ENCODE measurements at places on chromosomes 12 and 14.
A peak's percentile ranks its signal among the peaks of the same experiment; 100 is the strongest.

DNA sequence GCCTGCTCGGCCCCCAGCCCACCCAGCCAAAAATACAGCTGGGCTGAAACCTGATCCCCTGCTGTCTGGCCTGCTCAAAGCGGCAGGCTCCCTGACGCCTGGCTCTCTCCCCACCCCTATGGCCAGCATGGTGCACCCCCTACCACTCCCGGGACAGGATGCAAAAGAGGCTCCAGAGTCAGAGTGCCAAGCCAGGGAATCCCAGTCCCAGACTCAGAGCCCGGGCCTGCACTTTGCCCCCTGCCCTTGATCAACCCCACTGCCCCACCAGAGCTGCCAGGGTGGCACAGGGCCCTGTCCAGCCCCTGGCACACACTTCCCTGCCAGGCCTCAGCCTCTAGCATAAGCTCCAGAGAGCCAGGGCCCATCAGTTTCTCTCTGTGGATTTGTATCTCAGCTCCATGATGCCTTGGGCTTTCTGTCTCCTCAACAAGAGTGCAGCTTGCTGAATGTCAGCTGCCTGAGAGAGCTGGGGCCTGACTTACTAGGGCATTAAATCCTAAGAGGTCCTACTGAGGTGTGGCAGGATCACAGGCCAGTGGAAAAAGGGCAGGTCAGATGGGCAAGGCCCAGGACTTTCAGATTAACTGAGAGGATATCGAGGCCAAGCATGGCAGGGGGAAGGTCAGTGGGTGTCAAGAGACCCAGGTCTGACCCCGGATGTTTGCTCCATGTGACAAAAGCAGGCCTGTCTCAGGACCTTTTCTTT is 13.9 kb downstream of the ACVRL1 start:
- DNase-seq, result no peak

DNA sequence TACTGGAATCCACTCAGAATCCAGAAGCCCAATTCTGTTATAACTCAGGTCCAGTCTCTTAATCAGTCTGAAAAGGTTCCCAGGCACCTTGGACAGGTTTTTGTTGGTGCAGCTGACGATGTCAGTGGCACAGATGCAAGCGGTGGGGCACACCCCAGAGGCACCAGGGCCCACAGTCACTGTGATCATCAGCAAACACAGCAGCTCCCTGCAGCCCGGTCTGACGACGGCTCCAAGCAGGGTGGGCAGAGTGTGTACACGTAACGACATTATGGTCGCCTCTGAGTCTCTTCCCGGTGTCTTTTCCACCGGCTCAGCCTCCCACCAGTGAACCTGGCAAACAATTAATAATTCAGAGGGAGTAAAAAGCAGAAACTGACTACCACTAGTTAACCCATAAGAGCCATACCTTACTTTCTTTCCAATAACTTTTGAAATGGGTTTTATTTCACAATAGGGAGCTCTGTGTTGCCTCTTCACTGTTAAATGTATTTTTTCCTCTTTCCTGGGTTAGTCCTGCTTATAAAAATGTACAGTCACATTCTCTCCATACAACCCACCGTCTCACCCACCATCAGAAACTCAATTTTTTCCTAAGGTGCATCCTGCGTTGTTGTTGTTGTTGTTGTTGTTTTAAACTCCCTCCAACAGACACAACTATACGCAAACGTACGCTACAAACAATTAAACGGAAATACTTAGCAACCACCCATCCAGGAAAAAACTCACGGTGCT is 521 bp upstream of the PCED1B start:
- DNase-seq, result peak; percentile 45

GRCh38 chr12:131094831-131095805 is 141.4 kb downstream of the ADGRD1 start:
- DNase-seq, result no peak

DNA sequence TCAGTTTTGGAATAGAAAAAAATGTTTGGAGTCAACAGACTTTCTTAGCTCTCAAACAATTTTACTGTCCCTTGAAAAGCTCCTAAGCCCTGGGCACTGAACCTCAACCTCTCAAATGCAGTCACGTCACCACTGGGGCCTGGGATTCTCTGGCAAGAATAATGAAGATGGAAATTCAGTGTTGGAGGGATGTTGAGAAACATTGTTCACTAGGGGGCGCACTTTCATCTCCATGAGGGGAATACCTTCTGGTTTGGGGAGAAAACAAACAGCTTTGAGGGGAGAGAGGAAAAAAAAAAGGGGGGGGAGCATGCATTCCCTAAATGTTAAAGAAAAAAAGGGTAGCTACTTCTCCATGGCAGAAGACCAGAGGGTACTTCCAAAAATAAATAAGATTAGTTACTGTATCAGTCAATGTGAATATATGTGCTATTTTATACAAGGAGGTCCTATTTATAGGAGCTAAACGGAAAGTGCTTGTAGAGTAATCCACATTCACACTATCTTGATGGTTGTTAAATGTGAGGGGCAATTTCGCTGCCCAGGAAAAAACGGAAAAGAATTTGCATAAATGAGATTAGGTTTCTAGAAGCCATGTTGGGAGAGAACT is 5.8 kb upstream of the TBPL2 start:
- DNase-seq, result peak; percentile 60

DNA sequence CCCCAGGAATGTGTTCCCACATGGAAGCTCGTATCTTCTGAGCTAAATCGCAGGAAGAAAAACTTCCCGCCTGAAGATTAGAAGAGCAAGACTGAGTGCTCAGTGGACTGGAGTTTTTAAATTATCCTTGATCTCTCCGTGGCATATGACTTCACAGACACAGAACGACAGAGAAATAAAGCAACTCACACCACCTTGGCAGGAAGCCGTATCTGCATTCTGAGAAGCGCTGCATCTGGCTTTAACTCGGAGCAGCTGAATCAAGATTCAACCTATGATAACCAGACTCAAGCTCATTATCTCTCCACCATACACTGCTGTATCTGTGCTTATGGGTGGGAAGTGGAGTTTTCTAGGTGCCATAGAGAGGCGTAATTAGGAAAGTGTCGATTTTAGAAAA is 1482.7 kb downstream of the AACS start:
- DNase-seq, result no peak

- peak; percentile 33 for DNase-seq
These were observed at the start of gene MMP17 for GRCh38 chr12:131827961-131828534. Gene MMP17 (plus strand): TSS chr12:131828393. CDS start chr12:131828495, 102 bp downstream.

- no peak for DNase-seq
These were observed 96.2 kb upstream of the PTPRB start for GRCh38 chr12:70733385-70733784.

DNA sequence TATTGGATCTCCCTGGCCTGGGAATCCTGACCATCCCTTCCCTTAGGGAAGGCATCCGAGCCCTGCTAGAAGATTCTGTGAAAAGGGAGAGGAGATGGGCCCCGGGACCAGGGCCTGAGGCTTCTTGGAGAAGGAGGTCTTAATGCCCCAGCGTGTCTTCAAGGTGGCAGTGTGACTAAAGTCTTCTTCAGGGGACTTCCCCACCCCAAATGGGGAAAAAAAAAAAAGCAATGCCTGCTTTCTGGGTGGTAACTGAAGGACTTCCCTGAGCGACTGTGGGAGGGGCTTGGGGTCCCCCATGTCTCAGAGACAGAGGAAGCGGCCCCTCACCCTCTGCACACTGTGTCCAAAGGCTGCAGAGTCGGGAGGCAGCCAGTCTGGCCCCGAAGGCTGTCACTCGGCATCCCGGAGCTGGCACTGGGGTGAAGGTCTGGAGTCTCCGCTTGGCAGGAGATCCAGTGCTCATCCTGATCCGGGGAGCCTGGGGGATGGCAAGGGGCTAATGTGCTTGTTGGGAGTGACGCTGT is 7.8 kb upstream of the PGF start:
- DNase-seq, result no peak

GRCh38 chr14:47392326-47392725 is 283.1 kb downstream of the MDGA2 start:
- no peak for DNase-seq

DNA sequence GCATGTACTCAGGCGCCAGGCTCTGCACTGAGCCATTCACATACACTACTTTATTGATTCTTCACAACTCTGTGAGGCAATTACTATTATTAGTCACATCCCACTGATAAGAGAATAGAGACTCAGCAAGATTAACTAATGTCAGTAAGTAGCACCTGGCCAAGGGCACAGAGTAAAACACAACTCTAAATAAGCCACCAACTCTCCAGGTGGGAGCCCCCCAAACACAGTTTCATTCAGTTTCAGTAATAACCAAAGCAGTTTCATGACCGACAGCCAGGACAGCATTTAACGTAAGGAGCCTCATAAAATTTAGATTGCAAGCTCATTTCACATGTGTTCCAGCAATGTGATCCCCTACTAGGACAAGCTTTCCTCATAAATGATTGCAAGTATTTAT is 323.1 kb upstream of the CCDC196 start:
- DNase-seq, result no peak

DNA sequence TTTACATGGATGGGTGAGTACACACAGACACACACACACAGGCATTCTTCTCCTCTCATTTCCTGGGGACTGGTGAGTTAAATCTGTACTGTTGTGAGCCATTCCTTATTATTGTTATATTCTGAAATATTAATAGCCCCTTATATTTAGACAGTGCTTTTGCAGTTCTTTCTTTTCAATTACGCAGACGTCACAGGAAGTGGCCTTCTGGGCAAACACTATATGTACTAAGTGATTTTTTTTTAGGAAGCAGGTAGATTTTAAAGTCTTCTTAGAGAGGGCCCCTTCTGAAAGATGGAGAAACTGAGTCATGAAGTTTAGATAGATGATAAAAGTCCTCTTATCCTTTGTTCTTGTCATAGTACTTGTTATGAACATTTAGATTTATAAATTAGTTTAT is 1213.6 kb downstream of the VRK1 start:
- DNase-seq, result no peak

- DNase-seq, result no peak
These were observed 3.7 kb upstream of the HOXC12 start for GRCh38 chr12:53950789-53951576.

DNA sequence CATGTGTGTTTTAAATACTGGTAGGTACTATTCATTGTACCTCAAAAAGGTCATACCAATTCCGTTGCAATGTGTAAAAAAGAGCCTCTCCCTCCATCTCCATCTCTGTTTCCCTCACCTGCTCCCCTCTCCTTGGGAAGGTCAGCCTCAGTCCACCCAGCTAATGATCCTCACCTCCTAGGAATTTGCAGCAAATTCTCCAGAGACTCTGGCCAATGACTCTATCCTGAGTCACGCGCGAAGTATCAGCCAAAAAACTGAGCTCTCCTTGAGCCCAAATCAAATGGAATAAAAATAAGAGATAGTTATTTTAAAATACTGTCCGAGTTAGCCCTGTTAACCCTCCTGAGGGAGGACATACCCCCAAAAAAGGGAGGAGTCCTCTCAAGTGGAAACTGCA is 148.4 kb downstream of the DPF3 start:
- no peak for DNase-seq

- DNase-seq, result no peak
These were observed 16.3 kb downstream of the ELK3 start for GRCh38 chr12:96210376-96211055.

- no peak for DNase-seq
These were observed 31.1 kb upstream of the DHRS7 start for GRCh38 chr14:60196291-60196690.

DNA sequence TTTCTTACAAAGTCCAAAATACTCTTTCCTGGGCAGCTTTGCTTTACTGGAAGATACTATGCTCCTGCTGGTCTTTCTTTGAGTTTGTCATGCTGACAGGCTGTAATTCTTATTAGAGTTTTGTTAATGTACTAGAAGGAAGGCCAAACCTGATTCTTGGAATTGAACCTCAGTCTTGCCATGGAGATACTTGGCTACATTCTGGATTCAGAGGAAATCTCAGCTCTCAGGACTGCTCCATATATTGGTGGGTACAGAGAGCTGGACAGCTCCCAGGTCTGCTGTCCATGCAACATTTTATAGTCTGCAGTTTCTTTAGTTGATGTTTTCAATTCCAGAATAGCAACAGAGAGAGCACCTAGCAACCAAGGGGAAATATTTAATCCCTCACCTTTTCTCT is 363.1 kb upstream of the STXBP6 start:
- no peak for DNase-seq

DNA sequence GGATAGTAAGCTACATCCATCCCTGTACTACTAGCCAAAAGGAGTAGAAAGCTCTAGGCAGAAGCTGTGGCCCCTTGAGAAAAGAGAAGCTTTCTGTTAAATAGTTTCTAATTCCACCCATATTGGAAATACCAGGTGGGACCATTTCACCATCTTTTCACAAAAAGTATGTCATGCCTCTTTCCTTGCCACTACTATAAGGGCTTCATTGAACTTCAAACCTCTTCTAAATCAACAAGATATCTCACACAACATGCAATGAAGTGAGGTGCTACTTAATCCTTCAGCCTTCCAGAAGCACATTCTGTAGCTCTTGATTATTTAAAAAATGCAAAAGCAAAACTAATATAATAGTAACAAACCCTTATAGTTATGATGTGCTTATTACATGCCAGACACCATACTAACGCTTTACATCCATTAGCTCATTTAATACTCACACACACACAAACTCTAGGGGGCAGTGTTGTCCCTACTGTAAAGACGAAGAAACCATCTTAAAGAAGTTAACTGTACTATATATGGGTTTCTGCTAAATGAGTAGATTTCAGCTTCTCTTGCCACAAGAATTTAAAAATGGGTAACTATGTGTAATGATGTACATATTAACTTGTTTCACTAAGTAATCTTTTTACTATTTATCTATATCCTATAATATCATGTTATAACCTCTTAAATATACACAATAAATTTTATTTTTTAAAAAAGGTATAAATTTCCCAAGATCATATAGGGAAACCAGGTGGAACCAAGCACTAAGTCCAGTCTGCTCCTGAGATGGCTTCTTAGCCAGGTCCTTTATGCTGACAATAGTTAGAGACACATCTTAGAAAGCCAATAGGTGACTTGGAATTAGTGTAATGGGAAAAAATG is 124.4 kb downstream of the RPS29 start:
- peak; percentile 62 for DNase-seq

GRCh38 chr14:72024043-72024407 is 91.8 kb downstream of the RGS6 start:
- DNase-seq, result peak; percentile 8

DNA sequence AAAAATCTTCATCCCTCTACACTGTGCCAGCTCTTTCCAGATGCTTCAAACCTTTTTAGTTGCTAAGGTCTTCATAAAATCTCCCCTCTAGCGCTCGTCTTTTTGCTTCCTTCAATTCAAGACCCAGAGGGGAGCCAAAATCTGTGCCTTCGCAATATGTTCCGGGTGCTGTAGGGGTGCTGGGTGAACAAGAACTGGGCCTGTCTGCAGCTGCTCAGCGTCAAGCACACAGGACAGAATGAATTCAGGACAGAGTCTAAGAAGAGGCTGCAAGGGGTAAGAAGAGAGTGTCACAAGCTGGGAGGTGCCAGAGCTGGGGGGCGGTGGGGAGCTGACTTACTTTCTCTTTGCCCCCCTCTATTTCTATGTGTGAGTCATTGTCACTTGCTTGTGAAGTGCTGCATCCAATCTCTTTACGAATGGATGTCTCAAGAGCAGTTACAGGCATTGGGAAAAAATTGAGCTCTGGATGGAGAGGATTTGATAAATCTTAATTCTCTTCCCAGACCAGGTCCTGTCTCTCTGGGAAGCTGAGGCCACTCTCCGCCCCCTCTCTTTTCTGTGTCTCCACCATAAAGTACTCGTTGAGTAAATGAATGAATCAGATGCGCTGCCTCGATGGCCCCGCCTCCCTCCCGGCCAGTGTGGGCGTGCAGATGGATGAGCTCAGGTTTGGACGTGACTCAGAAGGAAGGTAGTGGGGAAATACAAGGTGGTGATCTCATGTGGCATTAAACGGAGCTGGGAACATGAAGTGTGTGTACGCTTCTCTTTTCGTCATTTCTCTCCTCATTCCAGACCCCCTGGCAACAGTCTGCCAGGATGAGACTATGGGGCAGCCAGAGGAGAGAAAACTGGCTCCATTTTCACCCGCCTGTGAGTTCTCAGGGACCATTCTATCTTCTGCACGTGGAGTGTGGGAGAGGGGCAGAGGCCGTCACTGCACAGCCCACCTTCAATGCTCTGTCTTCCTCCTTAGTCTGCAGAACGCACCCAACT is 91.3 kb downstream of the TSPAN9 start:
- no peak for DNase-seq

All from transverse colon (tissue), 4 donors.